ENCODE measurements at places on chromosomes 2 and 18.

DNA sequence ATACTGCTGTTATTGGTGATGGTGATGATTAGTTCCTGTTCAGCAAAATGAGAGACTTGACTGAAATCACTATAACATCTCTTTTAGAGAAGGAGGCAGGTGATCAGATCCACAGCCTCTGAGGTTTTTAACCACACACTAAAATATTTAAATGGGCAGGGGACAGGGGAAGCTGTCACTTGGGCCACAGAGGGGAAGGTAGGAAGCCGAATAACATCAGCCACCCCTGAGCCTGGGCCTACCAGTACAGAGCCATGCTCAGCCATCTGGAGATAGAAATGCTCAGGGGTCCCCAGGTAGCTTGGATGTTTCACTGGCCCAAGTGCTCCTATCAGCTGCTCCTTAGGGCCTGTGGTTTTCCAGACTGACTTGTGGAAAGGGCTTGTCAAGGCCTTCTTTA is 122.3 kb downstream of the MRO start:
- no peak for DNase-seq

DNA sequence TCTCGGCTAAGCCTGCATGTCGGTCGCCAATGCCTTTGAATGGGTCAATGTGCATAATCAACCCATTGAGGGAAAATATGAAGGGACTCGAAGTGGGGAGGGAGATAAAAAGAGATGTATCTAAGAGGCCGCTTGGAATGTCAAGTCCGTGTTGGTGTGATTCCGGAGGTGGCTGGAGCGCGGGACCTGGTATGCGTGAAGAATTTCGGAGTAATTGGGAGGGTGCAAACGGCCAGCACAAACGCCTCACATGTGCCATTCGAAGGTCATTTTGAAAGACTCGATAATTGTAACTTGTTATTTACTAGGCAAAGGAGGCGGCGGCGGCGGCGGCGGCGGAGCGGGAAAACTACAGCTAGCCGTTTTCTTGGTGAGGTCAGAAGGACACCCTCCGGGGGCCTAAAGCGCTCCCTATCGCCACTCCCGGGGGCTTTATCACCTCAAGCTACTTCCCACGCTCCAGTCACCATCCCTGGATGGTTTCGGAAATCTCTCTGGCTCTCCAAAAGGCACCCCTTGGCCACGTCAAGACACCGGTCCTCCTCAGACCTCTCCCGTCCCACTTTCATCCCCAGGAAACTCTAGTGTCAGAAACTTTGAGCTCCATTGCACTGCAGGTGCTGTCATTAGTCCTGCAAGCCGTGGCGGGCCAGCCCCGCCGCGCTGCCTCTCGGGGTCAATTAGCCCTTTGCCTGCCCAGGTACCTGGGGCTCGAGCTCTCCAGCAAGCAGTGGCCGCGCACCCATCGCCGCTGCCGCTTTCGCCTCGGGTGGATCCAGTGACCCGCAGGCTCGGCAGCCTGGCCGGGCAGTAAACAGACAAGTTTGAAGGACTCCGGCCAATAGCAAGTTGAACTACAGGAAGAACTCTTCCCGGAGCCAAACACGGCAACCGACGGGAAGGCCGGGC is 1.5 kb downstream of the ERBB4 start:
- DNase-seq: no peak

DNA sequence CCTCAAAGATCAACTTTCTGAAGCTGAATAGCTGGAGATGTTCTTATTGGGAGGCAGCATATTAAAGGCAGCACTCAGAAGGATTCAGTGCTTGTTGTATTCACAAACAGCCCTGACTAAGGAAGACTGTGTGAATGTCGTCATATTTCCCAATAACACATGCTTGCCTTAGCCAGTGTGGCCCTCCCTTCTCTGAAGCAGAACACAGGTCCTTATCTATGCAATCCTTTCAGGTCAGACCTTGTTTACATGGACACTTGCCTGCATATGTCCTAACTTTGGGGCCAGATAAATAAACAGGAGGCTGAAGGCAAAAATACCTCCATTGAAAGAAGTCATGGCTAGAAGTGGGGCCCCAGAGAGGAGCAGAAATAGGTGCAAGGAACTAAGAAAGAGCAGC is 97.2 kb downstream of the SLC4A3 start:
- no peak for DNase-seq

DNA sequence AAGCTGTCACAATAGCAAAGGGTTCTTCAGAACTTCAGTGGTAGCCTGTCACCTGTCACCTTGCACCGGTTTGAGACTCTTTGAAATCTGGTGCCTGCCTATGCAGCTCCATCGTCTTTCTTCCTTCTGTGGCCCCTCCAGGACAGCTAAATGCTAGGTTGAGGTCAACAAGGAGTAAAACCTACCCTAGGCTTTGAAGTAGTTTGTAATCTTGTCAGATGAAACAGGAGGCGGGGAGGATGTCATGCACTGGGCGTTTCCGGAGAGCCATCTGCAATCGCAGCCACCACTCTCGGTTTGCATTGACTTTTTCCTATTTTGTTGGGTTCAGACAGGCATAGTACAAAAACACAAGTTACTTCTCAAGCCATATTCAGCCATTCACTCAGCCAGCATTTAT is 116.7 kb downstream of the LPIN1 start:
- DNase-seq: no peak

DNA sequence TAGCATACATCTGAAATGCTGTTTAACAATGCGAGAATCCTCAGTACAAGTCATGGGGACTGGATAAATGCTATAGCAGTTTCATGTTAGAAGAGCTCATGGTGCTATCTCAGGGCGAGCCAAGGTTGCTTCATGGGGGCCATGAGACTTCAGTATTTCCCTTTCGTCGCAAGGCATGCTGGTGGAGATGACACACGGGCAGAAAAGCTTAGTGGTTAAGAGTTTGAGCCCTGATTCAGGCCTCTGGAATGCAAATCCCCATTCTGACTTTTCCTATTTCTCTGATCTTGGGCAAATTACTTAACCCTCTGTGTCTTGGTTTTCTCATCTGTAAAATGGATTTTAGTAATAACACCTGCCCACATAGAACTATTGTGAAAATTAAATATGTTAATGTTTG is 57.4 kb upstream of the EPHA4 start:
- DNase-seq: no peak

- DNase-seq: no peak
These were observed 2.6 kb downstream of the PMAIP1 start for GRCh38 chr18:59902131-59902992.

- DNase-seq: no peak
These were observed 7.3 kb downstream of the SFXN5 start for GRCh38 chr2:73063909-73064875.

DNA sequence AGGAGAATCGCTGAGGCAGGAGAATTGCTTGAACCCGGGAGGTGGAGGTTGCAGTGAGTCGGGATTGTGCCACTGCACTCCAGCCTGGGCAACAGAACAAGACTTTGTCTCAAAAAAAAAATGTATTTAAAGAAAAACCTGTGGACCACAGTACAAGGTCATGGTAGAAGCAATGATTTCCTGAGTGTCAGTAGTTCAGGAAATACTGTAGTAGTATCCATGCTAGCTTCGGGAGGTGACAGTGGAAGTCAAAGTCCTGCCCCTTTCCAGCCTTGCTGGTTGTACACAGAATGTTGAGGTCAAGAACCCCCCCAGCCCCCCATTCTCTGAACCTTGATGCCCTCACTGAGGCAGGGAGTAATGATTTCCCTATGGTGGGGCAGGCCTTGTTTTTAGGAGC is 56.6 kb downstream of the INPP4A start:
- DNase-seq: no peak
